ENCODE measurements at places on chromosomes 16 and 17.

GRCh38 chr17:17400566-17401184, 76.1 kb upstream of the MED9 start:
- DNase-seq, result no peak

DNA sequence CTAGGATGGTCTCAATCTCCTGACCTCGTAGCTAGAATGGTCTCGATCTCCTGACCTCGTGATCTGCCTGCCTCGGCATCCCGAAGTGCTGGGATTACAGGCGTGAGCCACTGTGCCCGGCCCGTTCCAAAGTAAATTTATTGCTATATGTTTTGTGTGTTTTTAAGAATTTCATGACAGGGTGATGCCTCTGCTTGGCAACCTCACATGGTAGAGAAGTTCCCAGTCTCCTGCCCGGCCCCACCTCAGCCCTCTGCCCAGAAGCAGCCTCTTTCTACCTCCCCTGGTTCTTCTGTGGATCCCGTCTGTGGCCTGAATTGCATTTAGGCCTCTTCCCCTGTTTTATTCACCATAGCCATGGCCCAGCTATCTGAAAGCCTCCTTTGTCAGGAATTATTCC, 55.0 kb downstream of the B9D1 start:
- no peak for DNase-seq

- no peak for DNase-seq
These were observed 5.9 kb downstream of the CD300LB start for GRCh38 chr17:74525465-74525725.

DNA sequence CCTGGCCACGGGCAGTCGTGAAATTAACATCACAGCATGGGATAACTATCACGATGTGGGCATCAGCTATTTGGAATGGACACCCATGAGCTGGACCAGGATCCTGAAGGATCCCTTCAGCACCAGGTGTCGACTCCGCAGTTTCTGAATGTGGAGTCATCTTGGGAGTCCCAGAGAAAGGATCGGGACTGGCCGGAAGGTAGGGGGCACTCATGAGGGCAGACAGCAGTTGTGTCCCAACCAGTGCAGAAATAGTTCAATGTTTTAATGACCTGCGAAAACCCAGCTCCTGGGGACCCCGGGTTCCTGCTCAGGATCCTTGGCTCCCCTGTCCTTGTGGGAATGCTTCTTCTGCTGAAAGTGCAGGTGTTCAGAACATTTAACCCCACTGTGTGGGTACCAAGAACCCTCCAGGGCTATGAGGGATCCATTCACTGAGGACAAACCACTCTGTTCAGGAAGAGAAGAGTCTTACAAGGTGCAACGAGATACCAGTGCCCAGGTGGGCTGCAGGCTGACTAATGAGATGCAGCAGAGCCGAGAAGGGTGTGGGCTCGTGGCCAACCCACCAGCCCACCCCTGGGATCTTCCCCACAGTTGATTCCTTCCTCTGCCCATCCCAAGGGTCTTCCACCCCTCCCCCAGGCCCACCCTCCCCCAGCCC, 154.8 kb downstream of the SALL1 start:
- DNase-seq, result no peak

DNA sequence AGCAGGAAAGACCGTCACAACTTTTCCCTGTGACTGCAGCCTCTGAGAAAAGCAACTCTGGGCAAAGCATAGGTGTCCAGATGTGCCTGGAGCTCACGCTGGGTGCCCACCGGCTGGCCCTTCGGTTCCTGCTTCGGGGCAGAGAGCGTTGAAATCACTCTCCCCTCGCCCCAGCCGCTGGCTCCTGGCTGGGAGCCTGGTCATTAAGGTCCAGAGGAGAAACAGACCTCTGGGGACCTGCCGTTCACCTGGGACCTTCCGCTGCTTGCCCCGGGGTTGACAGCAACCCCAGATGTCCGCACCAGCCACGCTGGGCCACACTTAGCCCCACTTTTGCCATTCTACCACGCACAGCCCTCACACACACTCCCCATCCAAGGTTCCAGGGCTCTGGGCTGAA, 13.1 kb downstream of the MRM3 start:
- no peak for DNase-seq

DNA sequence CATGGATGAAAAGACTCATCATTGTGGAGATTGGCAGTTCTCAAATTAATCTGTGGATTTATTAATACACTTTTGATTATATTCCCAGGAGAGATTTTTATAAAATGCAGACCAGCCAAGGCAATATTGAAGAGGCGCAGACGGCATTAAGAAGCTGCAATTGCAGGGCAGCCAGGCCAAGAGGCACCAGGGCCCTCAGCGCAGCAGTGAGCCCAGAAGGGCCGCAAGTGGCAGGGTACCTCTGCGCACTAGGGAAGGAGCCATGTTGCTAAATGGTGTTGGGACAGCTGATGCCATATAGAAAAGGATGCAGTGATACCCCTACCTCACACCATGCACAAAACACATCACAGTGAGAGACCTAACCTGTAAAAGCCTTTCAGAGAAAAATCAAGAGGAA, 36.6 kb upstream of the CHMP6 start:
- DNase-seq, result no peak

DNA sequence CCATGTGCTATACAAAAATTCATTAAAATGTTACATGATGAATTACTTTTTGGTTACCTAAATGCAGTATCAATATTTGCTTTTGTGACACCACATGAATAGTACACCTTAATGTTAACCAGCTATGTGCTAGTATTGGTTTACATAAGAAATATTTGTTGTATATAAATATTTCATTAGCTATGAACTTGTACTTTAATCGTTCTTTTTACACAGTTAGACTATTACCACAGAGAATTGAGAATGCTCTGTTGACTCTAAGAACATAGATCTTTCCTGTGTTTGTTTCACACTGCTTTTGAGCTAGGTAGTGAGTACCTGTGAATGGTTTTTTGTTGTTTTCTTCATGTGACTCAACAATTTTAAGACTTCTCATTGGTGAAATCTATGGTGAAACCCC, 93.4 kb downstream of the KANSL1 start:
- no peak for DNase-seq

DNA sequence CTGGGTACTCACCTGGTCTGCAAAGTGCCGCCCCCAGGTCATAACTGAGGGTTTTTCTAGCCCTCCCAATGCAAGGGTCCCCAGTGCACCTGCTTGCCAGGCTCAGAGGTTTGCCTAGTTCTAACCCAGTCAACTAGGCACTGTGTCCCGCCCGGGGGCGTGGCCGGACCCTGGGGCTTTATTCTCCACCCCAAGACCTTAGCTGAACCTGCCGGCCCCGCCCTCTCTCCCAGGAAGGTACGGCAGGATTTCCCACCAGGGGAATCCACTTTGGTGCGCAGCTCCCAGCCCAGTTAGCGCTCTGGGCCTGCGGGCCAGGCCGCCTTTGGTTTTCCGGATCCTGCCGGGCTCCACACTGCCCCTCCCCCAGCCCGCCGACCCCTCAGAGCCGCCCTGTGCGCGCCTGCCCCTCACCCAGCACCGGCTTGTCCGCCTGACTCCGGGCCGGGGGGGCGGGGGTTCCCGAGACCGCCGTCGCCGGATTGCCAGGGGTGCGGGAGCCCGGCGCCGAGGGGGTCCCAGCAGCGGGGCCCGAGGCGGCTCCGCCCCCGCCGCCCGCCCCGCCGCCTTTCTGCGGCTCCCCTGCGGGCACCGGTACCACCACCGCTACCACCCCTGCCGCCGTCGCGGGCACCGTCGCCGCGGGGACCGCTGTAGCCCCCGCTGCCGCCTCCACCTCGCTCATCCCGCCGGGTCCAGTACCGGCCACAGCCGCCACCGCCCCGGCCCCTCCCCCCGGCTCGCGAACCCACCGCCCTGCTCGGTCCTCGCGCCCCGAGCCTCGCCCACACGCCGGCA, 424 bp downstream of the YBX2 start:
- no peak for DNase-seq

DNA sequence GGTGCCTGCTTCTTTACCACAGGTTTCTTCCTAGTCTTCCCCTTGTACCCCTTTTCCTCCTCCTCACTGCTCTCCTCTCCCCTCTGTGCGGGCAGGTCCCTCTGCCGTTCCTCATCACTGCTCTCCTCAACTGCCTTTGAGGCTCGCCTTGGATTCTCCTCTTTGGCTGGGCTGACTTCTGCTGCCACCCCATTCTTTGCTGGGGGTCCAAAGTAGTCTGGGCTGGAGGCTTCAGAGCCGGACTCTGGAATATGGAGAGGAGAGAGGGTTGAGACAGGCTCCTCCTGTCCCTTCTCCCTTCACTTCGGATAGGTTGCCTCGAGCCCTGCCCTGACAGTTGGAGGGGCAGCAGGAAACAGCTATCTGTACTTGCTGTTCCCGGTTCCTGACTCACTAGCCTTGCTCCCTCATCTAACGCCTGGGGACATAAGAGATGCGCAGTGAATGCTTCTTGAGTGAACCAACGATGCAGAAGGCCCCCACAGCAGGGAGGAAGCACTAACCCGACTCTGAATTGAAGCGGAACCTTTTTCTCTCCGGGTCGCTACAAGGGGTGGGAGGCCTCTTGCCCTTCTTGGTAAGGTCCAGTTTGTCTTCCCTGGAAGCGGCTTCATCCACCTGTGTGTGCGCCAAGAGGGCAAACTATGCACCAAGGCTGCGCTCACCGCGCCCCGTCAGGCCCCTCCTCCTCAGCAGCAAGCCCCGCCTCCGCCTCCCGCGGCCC, 655 bp downstream of the HIRIP3 start:
- no peak for DNase-seq

DNA sequence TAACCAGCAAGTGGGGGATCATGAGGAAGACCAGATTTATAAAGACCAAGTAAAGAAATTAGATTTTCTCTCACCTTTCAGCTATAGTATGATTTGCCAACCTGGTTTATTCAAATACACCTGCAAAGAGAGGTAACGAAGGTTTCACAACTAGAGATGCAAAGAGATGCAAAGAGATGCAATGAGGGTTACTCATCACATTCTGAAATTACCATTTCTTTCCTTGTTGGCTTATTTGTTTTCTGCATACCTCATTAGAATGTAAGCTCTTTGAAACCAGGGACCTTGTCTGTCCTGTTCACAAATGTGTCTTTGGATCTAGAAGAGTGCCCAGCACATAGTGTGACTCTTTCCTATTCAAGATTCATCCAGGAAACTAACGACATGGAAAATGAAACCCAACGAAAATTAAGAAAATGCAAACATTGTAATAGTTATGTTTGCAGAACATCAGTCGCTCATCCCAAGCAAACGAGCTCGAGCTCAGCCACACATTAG, 9.0 kb upstream of the LONP2 start:
- DNase-seq, result no peak

GRCh38 chr17:64240741-64241347, 22.2 kb downstream of the TEX2 start:
- DNase-seq, result no peak

- DNase-seq, result no peak
These were observed 2.8 kb downstream of the PRSS33 start for GRCh38 chr16:2784358-2785100.

DNA sequence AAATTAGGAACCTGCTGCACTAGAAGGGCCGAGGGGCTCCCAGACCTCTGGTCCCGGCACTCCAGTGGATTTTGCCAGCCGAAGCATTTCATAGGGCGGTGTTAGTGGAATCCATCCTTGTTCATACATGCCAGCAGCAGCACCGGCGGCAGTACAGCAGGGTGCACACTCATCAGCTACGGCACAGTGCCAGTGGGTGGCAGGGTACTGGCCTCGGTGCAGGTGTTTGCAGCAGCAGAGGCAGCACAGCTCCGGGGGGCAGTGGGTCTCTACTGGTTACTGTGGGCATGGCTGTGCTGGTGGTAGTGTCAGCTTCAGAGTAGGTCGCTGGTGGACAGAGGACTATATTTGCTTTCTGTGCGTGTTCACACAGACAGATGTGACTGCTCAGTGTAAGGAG, 985.7 kb downstream of the CDH8 start:
- no peak for DNase-seq

GRCh38 chr17:32256012-32256700, 9.5 kb upstream of the RHBDL3 start:
- no peak for DNase-seq

- DNase-seq, result no peak
These were observed 54.2 kb upstream of the PVALEF start for GRCh38 chr17:81111066-81111465.

DNA sequence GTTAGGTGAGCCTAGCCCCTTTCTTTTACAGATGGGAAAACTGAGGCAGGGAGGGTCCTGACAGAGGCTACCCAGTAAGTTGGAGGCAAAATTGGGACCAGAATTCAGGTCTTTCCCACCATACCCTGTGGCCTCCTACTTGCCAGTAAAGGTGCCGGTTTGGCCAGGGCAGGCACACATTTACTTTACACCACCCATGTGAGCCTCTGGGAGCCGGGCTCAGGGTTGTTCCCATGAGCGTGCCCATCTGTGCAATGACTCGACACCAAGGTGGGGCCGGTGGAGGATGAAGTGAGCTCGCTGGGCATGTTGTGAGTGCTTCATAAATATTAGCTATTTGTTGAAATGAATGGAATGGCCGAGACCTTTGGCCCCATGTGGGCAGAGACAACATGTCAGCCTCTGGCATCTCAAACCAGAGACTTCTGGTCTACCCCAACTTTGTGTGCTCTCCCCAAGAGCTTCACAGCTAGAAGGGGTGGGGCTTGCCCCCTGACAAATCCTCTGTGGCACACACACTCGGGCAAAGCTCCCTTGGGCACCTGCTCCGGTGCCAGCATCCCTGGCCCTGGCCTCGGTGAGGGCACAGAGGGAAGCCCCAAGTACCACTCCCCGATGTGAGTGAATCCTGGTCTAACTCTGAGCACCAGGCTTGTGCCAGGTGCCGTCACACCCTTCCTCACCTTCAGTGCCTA, 60.1 kb downstream of the SRCIN1 start:
- DNase-seq, result no peak

DNA sequence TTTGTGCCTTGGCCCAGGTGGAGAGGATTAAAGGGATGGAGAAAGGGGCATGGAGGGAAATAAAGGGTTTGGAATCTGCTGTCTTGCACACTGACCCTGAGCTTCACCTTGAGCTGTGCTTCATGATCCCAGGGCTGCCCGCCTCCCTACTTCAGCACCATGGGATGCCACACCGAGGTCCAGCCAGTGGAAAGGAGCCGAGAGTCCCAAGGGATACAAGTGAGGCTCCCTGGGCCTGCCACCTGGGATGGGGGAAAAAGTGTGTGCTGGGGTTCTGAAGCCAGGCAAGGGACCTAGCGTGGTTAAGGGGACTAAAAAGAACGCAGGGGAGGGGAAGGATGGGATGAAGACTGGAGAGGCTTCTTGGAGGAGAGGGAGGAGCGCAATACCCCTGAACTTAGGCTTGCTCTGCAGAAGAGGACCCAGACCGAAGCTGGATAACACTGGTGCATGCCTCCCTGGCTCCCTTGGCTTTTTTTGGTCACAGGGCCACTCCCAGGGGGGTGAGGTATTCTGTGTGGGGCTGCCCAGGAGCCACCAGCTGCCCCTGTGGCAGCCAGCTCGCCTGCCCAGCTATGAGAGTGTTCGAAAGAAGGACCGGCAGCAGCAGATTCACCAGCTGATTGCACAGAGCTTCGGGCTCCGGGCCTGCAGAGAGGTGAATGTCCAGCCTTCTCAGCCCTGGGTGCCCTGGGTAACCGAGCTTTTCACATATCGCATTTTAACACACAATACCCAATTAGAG, 7.2 kb downstream of the MRPL27 start:
- no peak for DNase-seq
